ENCODE measurements at places on chromosomes 5 and 9.

GRCh38 chr9:25830381-25830780 is 152.1 kb upstream of the TUSC1 start:
- DNase-seq = no peak

DNA sequence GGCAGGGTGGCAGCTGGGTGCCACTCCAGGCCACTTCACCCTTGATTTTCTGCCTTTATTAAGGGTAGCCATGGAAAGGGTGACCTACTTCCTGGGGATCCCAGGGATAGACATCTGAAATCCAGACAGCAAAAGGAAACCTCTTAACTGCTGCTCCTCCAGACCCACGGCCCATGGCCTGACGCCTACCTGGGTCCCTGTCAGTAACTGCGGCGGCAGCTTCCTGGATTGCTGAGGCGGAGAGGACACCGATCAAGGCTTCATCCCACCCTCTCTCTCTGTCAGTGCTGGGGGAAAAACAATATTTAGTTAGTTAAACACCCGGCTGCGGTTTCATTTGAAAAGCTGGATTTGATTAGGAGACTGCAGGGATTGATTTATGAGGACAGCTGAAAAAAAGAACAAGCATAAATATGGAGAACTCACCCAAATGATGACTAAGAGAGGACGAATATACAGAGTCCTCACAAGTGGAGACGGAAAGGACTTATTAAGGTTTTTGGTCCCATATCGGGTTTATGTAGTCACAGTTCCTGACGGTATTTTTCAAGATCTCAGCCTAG is 158.7 kb upstream of the KLF4 start:
- DNase-seq = peak; percentile 87

GRCh38 chr5:41503860-41504259 is 6.5 kb downstream of the PLCXD3 start:
- DNase-seq = no peak

GRCh38 chr9:8070779-8071444 is 271.3 kb upstream of the DMAC1 start:
- DNase-seq = no peak

- peak; percentile 73 for DNase-seq
These were observed 582.0 kb upstream of the TUSC1 start for GRCh38 chr9:26260238-26260637.

GRCh38 chr5:64165500-64166200 is at the start of gene RNF180:
Gene RNF180 (plus strand): TSS chr5:64165843. CDS start chr5:64200808, 34,965 bp downstream.
- DNase-seq = peak; percentile 33

DNA sequence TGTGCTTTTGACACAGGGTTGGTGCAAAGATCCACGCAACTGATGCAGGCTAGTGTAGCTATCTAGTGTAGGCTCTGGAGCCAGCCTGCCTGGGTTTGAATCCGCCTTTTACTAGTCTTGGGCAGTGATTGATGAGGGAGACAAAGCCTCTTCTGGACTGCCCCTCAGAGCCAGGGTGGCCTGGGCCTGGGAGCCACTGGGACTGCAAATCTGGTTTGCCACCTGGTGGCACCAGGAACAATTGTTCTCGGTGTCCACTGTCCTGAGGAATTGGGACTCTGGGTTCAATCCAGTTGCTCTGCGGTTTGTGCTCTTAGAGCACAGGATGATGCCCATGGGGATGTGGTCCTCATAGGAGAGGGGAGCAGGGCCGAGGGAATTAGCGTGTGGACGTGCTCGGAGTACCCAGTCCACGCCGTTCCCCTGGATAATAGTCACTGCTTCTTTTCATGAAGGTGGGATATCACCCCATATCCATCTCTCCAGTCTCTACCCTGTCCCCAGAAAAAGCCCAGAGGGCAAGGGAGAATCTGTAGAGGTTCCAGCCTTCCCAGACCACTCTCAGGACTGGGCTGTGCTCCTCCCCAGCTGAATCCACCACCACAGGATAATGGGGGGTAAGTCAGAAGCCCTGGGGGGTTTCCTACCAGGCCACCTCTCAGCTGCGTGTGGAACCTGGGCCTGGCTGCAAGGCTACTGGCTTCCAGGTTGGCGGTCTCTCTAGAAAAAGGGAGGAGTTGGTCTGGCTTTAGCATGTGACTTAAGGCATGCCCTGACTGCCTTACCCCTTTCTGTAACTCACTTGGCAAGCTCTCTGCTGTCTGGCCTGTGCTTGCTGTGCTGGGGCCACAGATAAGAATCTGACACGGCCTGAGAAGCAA is 1.9 kb downstream of the B4GALT7 start:
- no peak for DNase-seq

- peak; percentile 57 for DNase-seq
These were observed 807 bp upstream of the PLGRKT start for GRCh38 chr9:5438301-5439162.

DNA sequence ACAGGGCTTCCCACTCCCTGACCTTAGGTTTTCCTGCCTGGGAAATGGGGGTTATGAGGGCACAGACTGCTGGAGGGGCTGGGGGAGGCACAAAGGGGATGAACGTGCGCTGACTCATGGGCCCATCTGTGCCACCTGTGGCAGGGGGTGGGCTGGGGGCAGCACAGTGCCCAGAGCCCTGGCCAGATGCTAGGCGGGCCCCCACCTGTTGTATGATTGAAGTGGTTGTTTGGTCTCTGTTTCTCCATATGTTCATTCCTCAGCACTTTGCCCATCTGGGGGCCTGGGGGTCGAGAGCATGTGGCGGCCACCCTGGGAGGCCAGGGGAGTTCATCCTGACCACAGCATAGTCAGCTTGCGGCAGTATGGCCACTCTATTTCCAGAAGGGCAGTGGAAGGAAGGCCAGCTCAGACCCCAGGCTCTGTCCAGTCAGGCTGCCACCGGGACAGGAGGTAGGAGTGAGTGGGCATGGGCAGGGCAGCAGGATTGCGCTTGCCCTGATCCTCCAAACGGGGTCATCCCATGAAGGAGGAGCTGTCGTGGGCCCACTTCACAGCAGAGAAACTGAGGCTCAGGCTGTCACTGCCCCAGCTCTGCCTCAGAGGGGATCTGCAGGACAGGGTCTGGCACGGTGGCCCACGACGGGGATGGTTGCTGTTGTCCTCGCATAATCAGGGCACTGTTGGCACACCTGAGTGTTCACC is 841 bp upstream of the NINJ1 start:
- DNase-seq = no peak

DNA sequence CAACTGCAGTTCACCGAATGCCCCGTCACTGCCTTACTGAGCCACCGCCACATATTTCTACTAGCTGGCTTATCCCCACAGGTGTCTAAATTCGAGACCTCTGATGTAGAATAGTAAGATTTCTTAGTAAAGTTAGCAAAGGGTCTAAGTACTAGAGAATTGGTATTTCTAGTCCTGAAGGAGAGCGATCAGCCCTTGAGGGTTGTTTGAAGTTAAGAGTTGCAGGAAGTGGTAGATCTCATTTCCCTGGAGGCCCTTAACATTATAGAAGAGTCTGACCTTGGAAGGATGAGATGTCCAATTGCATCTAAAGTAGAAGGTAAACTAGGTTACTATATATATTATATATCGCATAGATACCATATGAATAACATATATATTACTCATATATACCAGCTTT is 451.8 kb downstream of the CCDC171 start:
- no peak for DNase-seq

GRCh38 chr5:103808464-103809106 is 246.0 kb upstream of the NUDT12 start:
- DNase-seq = peak; percentile 63

Data from fibroblast of skin of right quadriceps (primary cell).